ENCODE measurements at places on chromosomes 4 and X.

GRCh38 chr4:128338634-128339355 lies 51.2 kb upstream of the PGRMC2 start:
- no peak for DNase-seq

DNA sequence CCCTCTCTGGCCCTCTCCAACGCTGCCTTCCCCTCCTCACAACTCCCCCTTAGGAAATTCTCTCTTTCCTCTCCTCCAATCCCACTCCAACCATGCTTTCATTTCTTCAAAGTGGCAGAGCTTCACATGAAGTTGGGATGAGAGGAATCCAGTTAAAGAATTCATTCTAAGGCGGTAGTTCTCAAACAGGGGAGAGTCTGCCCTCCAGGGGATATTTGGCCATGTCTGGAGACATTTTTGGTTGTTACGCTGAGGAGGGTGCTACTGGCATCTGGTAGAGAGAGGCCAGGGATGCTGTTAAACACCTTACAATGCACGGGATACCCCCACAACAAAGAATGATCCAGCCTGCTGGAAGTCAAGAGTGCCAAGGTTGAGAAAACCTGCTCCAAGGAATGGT lies 40.5 kb upstream of the PHKA2 start:
- DNase-seq = no peak

DNA sequence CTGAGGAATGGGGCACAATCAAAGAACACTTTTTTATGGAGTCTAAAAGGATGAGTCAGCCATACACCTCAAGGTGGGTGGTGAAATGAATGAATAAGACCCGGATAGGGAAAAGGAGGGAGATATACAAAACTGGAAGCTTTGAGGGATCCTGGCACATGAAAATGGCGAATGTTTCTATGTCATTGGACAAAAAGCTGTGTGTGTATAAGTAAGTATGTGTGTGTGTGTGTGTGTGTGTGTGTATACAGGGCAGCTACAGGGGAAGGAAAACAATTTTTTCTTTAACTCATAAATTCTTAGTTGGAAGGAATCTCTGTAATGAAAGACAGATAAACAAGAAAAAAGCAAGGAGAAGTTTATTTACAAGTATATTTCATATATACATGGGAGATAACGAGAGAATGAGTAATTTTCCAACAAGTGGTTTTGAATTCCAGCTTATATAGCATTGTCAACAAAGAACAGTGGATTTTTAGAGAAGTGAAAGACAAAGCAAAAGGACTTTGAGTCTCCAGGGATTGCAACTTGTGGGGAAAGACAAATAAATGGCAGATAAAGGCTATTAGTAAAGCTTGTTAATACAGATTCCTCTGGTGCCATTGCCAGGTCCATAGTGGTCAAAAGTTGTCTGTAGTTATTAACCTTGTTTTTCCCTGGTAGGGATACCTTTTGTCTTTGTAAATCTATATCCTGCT lies 99.7 kb downstream of the MMRN1 start:
- no peak for DNase-seq

GRCh38 chr4:106583567-106583966 lies 215.0 kb upstream of the GIMD1 start:
- DNase-seq = no peak

DNA sequence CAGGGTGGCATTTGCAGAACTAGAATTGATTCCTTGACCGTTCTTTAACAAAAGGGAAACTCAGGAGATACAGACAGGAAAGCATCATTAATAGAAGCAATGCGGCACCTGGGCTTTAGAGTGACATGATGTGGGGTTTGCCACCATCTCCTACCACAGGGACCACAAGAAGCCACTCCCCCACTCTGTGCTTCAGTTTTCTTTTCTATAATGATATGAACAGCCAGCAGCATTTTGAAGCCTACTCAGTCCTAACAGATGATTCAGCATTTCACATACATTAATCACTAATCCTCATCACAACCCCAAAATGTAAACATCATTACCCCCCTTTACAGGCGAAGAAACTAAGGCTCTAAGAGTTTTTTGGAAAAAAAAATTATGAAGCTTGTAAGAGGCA lies 22.9 kb downstream of the CCDC149 start:
- DNase-seq = no peak
